NCI-H345 (cell line): ENCODE measurements at places on chromosomes 13 and 19.

DNA sequence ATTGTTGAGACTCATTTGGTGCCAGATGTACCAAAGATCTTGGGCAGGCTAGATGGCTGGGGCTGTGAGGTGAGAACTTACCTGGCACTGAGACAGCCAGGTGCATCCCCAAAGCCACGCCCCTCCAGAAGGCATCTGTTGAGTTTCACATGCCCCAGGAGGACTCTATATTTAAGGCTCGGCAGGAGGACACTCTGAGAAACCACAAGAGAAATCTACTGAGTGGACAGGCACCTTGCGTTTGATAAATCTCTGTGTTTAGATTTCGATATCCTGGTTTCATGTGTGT is 197.9 kb upstream of the ZNF536 start:
- no peak for DNase-seq

DNA sequence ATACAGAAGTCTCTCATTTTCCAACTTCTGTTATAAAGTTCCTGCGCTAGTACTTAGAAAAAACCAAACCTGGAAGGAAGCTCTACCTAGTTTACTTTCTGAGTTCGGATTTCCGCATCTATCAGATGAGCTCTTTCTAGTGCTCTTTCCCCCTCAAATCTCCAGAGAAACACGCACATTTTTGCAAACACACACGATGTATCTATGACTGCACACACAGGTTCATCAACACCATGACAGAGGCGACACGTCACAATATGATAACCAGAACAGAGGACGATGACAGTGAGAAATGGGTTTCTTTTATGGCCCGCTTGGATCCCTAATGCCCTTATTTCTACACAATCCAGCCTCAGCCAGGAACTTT is 629 bp upstream of the LRRC63 start:
- peak; percentile 27 for DNase-seq

- no peak for DNase-seq
Measured at GRCh38 chr19:57016076-57016475, 103.7 kb upstream of the USP29 start.

- DNase-seq = no peak
Measured at GRCh38 chr19:54875506-54875905, 1.5 kb downstream of the FCAR start.

- DNase-seq = no peak
Measured at GRCh38 chr13:106623799-106624460, 56.0 kb upstream of the ARGLU1 start.

DNA sequence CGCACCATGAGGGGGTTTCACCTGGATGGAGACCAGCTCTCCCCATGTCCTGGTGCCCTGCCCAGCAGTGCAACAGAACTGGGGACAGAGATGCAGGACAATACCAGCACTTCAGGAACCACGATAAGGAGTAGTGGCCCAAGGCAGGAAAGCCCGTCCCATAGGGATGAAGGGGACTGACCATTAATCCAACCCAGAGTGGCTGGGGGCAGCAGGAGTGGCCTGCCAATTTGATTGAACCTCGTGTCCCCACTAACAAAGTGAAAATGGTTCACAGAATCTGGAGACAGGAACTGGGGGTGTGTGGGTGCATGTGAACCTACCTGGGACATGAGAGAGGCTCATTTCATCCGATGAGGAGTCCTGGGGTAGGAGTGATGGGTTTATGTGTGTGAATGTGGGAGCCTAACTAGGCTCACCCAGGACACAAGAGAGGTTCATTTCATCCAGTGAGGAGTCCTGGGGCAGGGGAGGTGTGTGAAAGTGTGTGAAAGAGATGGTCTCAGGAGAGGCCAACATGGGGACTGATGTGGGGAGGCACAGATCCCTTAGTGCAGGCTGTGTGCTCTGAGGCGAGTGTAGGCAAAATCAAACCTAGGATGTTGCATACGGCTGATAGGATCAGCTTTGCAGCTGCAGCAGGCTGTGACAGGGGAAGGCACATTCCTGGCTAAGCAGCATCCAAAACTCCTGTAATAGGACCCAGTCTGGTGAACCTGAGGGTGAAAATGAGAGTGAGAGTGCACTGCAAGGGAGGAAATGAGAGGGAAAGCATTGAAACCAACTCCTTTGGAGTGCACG is 98.2 kb downstream of the ZNF429 start:
- no peak for DNase-seq

GRCh38 chr19:29548483-29549085 is 22.8 kb downstream of the VSTM2B start:
- no peak for DNase-seq

- DNase-seq = no peak
Measured at GRCh38 chr19:49564616-49565045, 15.7 kb downstream of the NOSIP start.

DNA sequence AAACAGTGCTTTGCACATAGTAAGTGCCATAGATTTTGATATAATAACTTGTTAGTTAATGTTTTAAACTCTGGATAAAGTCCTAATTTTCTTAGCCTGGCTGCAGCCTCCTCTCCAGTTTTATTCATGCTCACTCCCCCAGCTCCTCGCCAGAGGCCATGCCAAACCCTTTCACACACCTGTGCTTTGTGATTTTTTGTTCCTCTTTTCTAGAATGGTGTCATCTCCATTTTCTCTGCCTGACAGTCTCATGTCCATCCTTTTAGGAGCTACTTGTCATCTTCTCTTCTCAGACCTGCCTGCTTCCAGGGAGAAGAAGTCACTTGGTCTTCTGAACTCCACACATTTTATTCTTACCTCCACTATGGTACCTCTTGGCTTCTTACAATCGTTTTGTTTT is 55.8 kb upstream of the SPATA13 start:
- DNase-seq = no peak

- DNase-seq = no peak
Measured at GRCh38 chr19:2719920-2720776, 1.0 kb downstream of the DIRAS1 start.

DNA sequence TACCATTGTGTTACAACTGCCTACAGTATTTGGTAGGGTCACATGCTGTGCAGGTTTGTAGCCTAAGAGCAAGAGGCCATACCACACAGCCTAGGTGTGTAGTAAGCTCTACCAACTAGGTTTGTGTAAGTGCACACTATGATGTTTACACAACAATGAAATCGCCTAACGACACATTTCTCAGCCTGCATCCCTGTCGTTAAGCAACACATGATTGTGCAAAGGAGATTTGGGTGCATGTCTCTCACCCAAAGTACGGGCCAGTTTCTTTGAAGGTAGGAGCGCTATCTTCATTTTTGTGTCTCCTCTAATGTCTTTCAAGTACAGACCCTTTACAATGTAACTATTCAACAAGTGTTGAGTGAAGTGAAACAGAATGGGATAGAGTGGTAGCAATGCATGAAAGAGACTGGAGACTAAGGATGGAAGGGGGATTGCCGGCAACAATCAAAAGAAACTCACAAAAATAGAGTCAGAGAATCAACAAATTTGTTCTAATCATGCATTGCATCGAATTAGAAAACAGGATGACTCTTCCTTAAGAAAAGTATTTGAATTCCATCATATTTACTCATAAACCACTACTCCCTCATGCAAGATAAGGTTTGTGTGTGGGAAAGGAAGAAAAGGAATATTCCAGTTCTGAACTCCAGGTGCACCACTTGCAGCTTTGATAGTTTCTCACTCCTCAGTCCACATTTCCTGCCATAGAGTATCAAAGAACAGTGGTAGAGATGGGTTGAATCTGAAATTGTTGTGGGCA is 60.2 kb upstream of the TNFRSF19 start:
- no peak for DNase-seq

- peak; percentile 57 for DNase-seq
Measured at GRCh38 chr19:44824761-44825160, 15.9 kb downstream of the BCAM start.

- no peak for DNase-seq
Measured at GRCh38 chr13:26017932-26018665, 33.7 kb downstream of the SHISA2 start.

GRCh38 chr19:7670150-7670783 is 1.4 kb downstream of the RETN start:
- no peak for DNase-seq

DNA sequence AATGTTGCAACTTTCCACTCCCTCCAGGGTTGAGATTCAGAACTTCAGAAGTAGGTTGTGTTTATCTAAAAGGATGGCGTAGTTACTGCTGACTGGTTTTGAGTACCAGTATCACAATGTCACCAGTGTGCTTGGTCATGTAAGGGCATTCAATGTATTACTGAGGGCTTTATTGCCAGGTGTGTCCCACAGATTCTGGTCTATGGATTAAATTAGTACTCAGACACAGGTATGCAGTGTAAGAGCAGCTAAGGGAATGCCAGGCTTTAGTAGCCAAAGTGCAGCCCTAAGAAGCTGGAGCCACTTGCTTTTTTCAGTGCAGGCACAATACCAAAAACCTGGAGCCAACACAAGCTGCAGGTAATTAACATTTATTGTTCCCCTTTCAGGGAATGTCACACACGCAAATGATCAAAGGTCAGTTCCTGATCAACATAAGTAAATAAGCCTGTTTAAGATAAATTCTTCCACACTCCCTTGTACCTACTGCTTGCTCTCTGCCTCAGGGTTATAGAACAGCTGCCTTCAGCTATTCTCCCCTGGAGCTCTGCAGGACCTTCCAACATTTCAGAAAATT is 130.1 kb upstream of the ZNF91 start:
- no peak for DNase-seq

DNA sequence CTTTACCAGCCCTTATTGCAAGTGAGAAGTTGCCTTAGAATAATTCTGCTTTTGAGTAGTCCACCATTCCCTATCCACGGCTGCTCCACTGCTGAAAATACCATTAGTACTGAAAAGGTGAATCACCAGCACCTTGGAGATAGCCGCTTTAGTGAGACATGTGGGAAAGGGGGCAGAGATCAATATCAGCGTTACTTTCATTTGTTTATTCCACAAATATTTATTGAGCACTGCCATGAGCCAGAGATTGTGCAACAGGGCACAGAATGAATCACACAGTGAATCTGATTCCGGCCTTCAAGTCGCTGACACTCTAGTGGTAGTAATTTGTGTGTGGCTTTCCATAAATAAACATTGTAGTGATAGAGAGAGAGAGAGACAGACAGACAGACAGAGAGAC is 31.5 kb upstream of the MYO16 start:
- no peak for DNase-seq

- DNase-seq = peak; percentile 46
Measured at GRCh38 chr13:23450340-23451046, 17.0 kb upstream of the SACS start.

- no peak for DNase-seq
Measured at GRCh38 chr19:19083413-19084178, 19.8 kb downstream of the SLC25A42 start.

DNA sequence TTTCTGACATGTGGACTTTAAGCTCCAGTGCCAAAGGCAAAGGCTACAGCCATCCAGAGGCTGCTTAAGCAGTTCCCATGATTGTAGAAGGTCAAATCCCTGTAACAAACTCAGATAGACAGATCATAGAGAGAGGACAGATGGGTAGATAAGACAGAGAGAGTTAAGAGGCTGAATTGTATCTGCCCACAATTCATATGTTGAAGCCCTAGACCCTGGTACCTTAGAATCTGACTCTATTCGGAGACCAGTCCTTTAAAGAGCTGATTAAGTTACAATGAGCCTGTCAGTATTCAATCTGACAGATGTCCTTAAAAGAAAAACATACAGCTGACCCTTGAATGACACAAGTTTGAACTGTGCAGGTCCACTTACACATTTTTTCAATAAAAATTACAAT is 115.2 kb downstream of the RAP2A start:
- no peak for DNase-seq

GRCh38 chr19:325173-325936 is 19.2 kb downstream of the MIER2 start:
- DNase-seq = no peak

GRCh38 chr13:103952183-103952582 is 886.0 kb upstream of the SLC10A2 start:
- DNase-seq = no peak

DNA sequence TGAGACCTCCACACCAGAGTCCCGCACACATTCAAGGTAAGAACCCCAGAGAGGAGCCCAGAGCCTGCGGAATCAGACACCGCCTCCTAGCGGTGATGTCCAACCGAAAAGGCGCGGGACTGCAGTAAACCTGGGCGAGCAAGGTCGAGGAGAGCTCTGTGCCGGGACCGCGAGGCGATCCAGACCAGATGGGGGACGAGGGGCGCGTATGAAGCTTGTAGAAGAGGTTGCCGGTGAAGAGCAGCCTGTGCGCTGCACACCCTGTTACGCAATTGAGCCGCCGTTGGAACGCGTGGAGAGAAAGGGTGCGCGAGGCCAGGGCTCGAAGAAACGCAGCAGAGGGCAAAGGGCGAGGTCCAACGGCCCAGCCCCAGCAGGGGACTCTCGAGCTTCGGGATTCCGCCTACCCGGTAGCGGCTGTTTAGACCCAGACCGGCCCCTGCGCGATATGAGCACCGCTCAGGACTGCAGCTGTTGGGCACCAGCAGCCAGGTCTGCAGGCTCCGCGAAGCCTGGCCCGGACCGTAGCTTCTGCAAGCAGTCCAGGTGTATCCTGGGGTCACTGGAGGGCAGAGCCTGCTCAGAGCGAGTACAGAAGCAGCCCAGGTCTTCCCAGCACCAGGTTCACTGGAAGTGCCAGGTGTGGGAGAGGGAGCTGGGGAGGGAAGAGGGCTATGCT is 65.9 kb upstream of the ZNF599 start:
- DNase-seq = no peak
